ENCODE measurements at places on chromosomes 13 and 19.
A peak's percentile ranks its signal among the peaks of the same experiment; 100 is the strongest.

DNA sequence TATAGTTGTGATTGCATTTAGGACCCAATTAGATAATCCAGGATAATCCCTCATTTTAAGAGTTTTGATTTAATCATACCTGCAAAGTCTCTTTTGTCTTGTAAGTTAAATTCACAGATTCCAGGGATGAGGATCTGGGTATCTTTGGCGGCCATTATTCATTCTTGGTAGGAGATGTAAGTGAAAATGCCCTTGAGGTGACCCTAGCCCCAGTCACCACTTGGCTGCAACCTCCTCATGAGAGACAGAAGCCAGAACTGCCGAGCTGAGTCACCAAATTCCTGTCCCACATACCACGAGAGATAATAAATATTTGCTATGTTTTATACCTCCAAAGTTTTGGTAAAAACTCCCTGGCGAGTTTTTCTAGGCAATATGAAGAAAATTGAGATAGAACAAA is 389.4 kb downstream of the RFC3 start:
- peak; percentile 41 for DNase-seq

DNA sequence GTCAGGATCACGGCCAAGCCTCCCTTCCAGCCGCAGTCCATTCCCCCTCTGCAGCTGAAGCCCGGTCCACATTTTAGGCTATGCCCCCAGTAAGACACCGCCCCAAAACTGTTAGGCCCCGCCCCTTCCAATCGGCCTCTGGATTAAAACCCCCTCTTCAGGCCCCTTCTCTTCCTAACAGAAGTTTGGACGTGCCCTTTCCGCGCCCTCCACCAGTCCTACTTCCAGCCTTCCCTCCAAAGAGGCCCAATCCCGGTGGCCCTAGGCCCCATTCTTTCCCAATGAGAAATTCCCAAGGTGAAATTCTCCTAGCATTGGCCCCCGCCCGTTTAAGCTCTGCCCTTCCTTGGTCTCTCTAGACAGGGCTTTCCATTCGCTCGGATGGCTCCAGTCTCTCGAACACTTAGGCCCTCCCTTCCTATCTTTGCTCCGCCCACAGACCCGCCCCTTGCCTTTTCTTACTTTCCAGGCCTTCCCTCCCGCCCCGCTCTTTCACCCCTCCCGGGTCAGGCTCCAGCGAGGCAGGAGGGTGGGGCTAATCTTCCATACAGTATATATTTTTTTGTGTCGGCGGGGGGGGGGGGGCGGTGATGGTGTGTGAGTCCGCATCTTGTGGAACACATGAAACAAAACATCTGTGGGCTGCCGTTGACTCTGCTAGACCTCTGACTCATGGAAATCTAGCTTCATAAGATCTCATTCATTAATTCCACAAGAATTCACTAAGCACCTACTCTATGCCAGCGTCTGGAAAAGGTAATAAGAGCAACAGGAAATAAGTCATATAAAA is 13.6 kb downstream of the LTBP4 start:
- DNase-seq = peak; percentile 73

GRCh38 chr19:1232652-1233072 is 5.1 kb downstream of the CBARP start:
- DNase-seq = no peak

DNA sequence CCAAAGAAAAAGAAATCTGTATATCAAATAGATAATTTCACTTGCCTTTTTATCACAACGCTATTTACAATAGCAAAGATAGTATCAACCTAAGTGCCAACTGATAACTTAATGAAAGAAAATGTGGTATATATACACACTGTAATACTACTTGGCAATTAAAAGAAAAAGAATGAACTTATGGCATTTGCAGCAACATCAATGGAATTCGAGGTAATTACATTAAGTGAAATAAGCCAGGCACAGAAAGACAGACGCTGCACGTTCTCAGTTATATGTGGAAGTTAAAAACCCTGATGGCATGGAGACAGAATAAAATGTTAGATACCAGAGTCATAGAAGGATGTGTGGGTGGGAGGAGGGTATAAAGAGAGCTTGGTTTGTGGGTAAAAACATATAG is 1260.5 kb upstream of the PCDH9 start:
- no peak for DNase-seq

DNA sequence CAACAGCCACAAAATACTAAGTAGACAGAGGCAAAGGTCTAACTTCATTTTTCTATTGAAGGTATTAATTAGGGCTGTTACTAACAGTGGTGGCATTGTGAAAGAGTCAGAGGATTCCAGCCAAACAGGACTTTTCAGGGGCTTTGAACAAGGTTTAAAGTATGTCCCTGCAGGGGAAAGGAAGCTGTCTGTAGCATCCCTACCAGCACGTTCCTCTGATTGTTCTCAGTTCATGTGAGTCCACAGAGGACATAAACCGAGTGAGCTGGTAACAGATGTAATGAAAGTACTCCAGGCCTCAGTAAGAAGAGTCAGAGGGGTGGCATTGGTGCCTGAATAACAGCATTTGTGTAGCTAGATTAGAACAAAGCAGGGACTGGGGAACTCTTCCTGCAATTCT is 15.3 kb upstream of the SPATA13 start:
- DNase-seq = no peak

DNA sequence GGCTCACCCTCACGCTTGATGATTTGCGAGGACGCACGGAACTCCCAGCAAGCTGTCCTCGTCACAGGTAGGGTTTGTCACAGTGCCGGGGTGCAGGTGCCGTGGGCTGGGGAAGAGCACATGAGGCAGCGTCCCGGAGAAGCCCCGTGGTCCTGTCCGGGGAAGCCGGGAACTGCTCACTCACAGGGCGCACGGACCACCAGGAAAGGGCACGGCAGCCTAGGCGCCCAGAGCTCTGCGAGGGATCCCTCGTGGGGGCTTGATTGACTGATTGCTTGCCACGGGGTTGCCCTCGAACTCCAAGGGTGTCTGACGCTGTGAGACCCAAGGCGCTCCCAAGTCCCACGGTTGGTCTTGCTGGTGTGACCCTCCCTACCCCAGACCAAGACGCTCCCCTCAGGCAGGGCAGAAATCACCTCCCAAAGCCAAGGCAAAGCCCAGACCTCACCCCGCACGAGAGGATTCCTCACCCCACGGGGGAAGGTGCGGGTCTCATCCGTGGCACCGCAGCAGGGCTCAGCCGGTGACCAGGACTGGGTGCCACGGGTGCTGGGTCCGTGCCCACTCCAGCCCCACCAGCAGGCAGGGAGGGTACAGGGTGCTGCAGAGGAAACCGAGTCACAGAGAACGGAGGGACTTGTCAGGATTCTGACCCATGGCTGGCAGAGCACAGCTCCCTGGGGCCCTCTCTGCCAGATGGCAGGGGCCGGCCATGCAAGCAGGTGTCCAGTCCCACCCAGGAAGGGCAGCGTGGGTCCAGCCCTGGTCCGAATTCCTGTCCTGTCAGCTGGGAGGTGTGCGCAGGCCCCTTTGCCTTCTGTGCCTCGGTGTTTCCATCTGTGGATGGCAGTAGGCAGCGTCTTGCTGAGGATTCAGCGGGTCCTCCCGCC is 7.7 kb downstream of the C2CD4C start:
- no peak for DNase-seq

GRCh38 chr19:6674868-6675305 is 4.9 kb upstream of the TNFSF14 start:
- peak; percentile 56 for DNase-seq

DNA sequence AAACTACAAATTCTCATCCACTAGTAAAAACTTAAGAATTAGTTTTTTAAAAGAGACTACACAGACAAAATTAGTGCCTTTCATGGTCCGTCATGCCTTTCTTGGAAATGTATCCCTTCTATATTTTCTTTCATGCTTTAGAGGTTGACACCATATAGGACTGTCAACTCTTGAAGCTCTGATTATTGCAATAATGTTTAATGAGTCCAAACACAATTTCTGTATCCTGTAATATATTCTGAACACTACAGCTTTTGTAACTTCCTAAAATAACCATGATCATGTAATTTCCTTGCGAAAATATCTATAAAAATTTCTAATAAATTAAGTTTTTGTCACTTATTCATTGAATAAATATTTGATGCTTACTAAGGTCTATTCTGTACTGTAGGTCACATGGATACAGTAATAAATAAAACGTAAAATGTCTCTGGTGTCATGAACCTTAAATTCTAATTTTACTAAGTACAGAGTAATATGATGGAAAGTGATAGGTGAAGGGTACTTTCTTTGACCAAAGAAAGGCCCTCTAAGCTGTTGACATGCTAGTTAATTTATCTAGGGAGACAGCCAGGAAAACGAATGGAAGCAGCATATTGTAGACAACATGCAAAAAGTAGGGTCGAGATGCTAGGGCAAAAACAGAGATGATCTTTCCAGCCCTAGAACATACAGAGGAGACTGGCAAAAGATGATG is 687.3 kb upstream of the PCDH9 start:
- DNase-seq = no peak

DNA sequence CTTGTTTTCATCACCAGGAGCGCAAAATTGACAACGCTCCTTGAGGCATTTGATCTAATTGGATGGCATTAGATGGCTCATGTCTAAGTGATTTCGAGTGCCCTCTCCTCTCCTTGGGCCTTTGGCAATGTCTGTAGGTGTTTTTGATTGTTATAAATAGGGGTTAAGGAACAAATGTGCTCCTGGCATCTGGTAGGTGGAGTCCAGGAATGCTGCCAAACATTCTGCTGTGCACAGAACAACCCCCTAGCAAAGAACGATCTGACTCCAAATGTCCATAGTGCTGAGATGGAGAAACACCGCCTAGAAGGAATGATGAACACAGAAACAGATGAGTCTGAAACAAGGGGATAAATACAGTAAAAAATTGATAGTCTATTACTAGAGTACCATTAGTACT is 68.0 kb upstream of the C1QTNF9B start:
- no peak for DNase-seq

DNA sequence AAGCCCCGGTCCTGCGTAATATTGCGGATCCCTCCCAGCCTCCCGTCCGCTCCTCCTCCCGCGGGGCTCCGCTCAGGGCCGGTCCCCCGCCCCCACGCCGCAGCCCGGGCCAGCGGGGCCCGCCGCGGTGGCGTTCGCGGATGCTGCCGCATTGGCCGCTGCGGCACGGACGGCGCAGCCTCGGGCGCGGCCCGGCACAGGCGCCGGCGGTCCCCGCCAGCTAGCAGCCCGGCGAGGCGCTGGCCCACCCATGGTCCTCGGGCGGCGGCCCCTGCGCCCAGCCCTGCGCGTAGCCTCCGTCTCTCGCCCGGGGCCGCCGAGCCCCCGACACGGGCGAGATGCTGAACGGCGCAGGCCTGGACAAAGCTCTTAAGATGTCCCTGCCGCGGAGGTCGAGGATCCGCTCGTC is at the start of gene ATP8A2:
TSS of gene ATP8A2 (plus strand) at position 100 of the 409 bp plus-strand sequence. CDS start at position 339, 239 bp downstream.
- no peak for DNase-seq

DNA sequence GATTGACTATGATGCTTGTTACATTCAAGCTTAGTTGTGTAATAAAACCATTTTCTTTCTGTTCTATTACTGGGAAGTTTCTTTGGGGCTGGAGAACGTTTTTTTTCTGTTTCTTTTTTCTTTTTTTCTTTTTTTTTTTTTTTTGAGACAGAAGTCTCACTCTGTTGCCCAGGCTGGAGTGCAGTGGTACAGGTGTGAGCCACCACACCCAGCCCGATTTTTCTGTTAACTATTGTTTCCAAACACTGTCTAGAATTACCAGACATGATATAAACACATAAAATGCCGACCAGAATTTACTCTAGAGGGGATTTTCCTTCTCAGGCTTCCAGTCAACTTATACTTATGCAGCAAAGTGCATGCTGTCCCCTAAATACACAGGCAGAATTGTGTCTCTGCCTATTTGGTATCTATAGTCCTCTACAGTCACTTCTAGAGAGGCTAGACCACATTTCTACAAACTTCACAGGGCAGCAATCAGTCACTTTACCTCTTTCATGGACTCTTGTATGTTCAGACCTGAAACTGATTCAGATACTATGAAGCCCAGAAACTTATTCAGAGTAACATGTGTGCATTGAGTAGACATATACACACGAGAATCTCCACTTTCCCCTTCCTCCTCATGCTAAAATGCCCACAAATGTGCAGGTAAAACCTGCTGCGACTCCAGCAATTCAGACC is 121.2 kb downstream of the ZNF737 start:
- no peak for DNase-seq

GRCh38 chr19:41709951-41710645 is 1.7 kb downstream of the CEACAM5 start:
- no peak for DNase-seq

DNA sequence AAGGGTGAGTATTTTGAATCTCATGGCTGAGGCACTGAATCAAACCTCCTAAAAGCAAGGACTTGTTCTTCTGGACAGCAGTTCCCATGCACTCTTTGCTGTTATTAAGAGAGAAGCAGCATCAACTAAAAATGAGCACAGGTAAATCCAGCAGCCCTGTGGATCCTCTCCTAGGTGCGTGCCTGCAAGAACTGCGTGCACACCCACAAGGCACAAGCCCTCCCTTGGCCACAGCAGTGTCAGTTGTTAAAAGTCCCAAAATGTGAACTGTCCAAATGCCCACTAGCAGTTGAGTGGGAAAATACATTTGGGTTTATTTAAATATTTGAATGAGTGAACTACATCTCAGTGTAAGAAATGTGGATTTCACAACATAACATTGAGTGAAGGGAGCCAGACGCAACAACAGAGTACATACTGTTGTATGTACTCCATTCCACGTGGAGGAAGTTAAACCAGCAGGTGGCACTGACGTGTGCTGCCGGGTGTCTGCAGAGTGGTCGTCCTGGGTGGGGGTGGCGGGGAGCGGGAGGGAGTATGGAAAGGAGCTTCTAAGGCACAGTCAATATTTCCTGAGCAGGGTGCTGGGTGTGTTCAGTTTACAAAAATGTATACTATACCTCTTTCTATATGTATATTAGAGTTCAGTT is 266.4 kb downstream of the NALCN start:
- peak; percentile 16 for DNase-seq

- no peak for DNase-seq
Observed at GRCh38 chr19:23779645-23780044, 21.0 kb upstream of the ZNF681 start.

DNA sequence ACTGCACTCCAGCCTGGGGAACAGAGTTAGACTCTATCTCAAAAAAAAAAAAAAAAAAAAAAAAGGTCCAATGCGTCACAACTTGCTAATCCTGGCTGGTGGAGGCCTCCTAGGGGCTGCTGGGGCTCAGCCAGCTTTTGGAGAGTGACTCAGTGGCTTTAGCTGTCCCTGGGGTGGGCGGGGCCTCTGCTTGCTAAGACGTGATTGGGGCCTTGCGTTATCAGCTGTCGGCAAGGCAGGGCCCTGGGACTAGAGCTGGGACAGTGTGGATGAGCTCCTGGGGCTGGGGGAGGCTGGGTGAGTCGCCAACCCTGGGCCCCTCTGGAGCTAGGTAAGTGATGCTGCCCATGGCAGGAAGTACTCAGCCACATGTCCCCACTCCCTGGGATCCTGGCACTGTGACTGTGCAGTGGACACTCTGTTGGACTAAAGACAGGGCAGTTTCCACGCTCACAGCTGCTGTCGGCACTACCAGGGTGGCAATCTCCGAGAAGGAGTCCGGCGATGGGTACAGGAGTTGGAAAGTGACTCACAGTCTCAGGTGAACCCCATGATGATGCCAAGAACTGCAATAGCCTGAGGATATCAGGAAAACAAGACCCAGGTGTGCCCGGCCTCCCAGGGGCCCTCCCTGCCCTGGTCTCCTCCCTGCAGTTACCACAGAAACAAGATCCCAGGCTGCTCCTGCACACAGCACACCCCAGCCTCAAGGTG is 32.2 kb downstream of the F2RL3 start:
- DNase-seq = peak; percentile 44

All from stromal cell of bone marrow (primary cell).